Foreskin keratinocyte (primary cell): ENCODE measurements at places on chromosomes 11 and 22. TPM values are rescaled to one million over a fixed set of nuclear protein-coding genes. Genes with fewer than 3 reads are reported as not detected.

APOBEC3H gene
- 0.24 and 0.39 TPM in 2 replicates for total RNA-seq

ADM2 gene
- total RNA-seq = 0.95 and 2.0 TPM in 2 replicates

OVOL1 gene
- 0.42 and 0.65 TPM in 2 replicates for total RNA-seq

DENND6B gene
- 0.42 and 0.54 TPM in 2 replicates for total RNA-seq

MUC2 gene
- not detected in 2 replicates for total RNA-seq
